ENCODE measurements at places on chromosomes 16 and 17.

DNA sequence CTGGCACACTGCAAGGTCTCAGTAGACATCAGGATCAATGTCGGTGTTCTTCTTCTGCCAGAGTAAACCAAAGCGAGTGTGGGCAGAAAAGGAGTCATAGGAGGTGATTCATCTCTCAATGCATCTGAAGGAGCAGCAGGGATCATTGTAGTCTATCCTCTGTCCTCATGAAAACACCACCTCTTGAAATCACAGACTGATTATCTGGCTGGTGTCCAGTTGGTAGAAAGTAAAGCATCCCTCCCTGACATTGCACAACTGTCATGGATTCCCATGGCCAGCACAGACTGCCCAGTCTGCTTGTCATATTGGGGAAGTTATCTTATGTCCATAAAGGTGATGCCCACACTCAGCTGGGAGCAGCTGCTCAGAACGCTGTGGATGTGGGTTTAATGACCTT lies 74.1 kb downstream of the ABCC12 start:
- no peak for DNase-seq

DNA sequence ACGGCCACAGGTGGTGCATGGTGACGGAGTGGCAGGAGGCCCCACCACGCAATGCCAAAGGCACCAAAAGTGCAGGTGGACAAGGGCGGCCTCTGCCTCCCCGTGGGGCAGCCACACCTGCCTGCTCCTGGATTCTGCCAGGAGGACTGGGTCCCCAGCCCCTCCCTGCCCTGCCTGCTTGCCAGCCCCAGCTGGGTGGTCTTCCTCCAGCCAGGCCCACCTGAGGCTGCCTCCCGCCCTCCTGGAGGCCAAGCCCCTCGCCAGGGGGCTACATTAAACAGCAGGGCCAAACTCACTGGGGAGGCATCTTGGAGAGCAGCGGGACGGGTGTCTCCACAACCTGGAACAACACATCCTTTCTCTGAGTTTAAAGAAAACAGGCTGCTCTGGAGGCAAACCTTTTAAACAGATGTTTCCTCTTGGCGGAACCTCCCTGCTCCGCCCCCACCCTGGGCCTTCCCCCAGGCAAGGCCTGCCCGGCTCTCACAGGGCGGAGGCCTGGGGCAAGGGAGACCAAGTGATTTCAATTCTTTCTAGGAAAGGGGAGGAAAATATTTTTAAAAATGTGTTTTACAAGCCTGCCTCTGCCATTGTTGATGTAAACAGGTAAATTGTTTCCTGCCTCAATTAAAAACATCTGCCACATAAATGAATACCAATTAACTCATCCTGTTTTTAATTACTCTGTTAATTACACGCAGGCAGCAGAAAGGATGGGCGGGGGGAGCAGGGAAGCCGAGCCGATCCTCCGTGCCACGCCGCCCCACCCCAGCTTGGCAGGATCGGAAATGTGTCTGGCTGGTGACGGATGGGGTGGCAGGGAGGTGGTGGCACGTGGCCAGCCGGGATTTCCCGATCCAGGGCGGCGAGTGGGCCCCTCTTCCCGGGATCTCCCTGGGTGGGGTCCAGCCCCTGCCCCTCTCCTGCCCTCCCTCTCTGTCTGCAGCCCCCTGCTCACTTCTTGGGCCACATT lies 54.4 kb upstream of the PABPN1L start:
- no peak for DNase-seq

DNA sequence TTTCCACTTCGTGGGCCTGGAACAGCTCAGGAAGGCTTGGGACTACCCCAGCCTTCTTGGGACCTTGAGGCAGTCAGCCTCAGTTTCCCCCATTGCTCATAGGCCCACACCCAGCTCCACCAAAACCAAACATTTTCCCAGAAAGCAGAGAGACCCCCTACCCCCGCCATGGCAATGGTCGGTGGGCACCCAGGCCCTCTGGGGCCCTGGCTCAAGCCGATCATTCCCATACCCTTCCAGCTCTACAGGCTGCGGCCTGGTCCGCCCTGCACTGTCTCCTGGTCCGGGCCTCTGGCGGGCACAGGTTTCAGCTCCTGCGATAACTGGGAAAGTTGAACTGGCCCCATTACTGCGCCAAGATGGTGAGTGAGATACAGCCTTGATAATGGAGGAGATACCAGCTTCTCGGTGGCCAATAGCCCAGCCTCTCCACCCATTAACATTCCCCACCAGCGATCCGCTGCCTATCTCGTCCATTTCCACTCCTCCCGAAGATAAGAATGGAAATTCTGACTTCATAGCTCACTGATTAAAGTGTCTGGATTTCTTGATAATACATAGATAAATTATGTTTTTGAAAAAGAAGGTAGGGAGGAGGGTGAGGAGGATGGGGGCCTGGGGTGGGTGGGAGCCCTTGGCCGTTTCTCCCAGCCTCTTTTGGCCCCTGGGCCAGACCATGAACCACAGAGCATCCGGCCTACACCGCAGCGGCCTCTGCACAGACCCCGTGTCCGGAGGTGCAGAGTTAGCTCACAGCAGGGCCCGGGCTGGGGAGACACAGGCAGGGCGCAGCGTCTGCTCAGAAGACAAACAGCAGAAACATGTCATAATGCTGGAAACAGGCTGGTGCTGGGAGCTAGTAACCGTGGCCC lies 11.6 kb downstream of the ZFPM1 start:
- no peak for DNase-seq

DNA sequence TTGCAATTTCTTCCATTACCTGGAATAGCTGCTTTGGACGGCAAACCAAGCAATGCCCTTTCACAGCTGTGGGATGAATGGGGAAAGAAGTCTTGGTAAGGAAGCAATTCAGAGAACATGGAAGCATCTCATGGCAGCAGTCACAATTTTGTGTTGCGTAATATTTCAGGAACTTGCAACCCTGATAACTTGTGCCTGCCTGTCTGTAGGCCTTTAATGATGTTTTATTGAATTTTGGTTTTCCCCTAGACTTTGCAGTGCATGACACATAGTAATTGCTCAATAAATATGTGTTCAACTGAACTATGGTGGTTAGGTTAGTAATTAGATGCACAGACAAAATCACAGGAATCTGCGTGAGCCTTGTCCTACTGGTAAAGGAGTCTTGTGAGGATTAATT lies 439.5 kb downstream of the WWOX start:
- DNase-seq, result no peak

GRCh38 chr17:82072827-82073226 lies 7.2 kb upstream of the DUS1L start:
- no peak for DNase-seq

DNA sequence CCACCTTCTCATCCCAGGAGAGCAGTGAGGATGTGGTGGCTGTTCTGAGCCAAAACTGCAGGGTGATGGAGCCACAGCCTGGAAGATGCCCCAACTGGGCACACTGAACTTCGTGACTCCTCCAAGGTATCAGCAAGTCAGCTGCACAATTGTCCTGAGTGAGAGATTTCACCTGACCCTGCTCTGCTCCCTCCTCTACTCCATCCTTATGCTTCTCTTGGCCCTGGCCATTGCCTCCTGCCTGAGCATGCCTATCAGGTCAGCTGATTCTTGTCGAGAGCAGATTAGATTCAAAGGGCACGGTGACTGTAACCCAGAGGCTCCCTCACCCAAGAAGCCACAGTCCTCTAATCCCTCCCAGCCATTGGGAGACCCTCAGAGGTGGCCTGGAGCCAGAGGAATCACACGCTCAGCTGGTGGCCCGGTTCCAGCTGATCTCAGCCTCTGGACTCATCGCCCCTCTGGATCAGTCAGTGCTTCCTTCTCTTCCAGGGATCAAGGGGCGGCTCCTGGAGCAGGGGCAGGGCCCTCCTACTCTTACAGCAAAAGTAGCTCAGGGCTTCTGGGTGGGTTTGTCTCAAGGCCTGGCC lies 7.0 kb upstream of the CYB561 start:
- no peak for DNase-seq

DNA sequence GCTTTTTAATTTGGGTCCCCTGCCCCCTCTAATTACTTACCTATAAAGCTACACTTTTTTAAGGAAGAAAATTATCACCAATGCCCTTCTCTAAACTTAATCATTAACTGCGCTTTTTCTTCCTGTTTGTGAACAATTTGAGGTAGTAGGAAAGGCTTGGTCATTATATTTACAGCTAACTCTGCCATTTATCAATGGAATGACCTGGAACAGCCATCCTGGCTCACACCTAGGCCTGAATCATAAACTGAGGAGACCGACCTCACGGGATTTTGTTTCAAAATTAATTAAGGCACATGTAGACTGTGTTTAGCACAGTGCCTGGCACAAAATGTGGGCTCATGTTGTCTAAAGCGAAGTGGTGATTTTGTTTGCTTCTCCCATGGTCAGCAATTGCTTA lies 15.4 kb upstream of the DYNLRB2 start:
- no peak for DNase-seq

DNA sequence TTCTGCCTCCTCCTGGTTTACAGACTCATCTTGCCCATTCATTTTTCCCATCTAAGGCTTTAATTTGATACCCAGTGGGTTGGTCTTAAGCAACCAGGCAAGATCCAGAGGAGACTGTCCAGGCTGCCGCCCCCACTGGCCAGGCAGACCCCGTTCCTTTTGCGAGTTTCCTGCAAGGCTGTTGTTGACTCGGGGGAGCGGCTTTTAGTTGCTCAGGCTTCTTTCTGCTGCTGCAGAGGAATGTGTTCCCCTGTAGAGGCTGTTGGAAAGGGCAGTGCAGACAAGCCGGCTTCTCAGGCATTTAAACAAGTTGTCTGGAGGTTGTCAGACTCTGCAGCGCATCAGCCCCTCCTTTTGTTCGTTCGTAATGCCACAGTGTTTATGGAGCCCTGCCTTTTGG lies 231.2 kb downstream of the PRKCA start:
- no peak for DNase-seq

- no peak for DNase-seq
Observed at GRCh38 chr16:47687694-47688093, 226.6 kb downstream of the PHKB start.

DNA sequence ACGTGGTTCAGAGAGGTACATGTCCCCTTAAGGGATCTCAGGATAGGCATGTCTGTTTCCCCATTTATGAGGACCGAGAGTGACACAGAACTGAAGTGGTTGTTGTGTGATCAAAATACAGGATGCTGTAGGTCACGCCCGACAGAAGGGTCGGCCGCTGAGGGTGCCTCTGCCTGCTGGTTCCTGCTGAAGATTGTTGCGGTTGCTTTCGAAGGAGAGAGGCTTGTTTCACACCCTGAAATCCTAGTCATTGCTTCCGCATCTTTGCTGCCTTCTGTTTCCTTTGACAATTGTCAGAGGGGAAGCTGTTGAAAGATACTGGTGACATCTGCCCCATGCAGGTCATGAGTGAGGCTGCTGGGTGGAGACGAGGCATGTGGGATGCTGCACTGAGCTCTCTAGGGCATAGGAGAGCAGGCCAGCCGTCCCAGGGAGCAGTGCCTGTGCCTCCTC lies 3.8 kb upstream of the NAT9 start:
- peak; percentile 38 for DNase-seq

GRCh38 chr16:86923656-86924055 lies 345.3 kb downstream of the FOXL1 start:
- no peak for DNase-seq

GRCh38 chr17:56936697-56937322 lies 23.0 kb upstream of the TRIM25 start:
- no peak for DNase-seq

DNA sequence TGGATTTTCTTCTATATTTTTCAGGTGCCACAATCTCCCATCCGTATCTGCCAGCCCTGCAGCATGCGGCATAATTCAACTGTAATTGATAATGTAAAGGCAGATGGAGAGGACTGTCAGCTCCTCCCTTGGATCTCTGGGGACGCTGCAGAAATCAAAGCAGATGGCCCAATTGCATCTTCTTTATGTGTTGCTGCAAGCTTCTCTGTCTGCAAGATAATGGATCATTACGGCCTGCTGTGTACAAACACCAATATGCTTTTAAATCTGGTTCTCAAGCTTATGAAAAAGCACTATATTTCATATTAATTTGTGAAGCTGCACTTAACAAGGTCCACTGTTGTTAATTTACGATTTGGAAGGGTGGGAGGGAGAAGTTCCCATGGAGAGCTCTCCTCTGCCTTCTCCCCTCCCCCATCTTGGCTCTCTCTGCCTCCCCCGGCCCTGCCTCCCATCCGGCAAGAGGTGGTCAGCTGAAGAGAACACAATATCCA lies 607.5 kb downstream of the TOX3 start:
- no peak for DNase-seq

DNA sequence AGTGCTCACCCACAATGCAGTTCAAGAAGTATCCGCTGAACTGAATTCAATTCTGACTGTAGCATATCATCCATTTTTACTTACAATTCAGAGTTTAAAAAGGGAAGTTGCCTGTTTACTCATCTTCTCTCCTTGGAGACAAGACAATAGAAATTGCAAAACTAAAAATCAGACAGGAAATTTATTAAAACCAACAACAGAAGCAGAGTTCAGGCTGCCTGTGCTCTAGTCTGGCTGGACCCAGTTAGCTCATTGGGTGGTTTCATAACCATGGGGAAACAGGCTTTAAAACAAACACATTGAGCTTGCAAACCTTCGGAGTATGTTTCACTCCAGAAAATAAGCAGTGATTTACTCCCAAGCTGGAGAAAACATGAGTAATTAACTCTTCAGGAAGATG lies 321.4 kb downstream of the GRIN2A start:
- no peak for DNase-seq

DNA sequence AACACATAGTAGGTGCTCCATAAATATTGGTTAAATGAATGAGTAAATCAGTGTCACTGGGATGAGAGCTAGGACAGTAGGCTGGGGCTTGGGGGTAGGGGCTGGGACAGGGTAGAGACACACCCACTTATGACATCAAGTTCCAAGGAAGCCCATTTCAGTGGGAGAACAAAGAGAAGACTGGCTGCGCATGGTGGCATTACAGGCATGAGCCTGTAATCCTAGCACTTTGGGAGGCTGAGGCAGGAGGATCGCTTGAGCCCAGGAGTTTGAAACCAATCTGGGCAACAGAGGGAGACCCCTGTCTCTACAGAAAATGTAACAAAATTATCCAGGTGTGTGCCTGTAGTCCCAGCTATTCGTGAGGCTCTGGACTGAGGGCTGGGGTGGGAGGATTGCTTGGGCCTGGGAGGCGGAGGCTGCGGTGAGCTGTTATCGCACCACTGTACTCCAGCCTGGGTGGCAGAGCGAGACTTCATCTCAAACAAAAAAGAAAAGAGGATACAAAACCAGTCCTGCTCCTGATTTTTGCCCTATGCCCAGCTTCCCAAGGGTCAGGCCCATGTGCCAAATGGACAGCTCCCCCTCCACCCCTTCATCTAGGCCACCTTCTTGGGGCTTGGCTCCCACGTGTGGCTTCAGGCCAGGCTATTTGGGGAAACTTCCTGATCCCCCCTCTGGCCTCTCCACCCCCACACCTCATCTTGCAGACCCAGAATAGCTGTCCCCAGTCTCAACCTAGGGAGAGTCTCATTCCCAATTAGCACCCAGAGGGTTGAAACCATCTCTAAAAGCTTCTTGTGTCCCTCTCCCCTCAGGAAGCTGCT lies 7.1 kb downstream of the ZNF385C start:
- DNase-seq, result no peak

GRCh38 chr17:81520021-81520901 lies 7.7 kb upstream of the ACTG1 start:
- no peak for DNase-seq

- DNase-seq, result no peak
Observed at GRCh38 chr16:54303613-54304012, 17.0 kb upstream of the IRX3 start.

GRCh38 chr16:63613701-63614100 lies 1508.2 kb downstream of the CDH11 start:
- DNase-seq, result no peak

GRCh38 chr16:49782405-49782804 lies 73.5 kb downstream of the ZNF423 start:
- no peak for DNase-seq

- DNase-seq, result no peak
Observed at GRCh38 chr17:44448412-44448811, 54.8 kb downstream of the GPATCH8 start.

All from activated T-helper 1 cell treated with anti-CD3 and anti-CD28 coated beads, Interleukin-2, amount 50 U/mL, for 16 hours (primary cell).